Fibroblast of skin of scalp (primary cell): ENCODE measurements at places on chromosomes 5 and 9.
A peak's percentile ranks its signal among the peaks of the same experiment; 100 is the strongest.

GRCh38 chr9:123419091-123419490 lies 63.1 kb downstream of the CRB2 start:
- DNase-seq: no peak

GRCh38 chr5:96117771-96118651 lies 156.4 kb upstream of the ELL2 start:
- DNase-seq: peak; percentile 73

GRCh38 chr5:57947181-57947580 lies 464.6 kb upstream of the ACTBL2 start:
- DNase-seq: no peak

- no peak for DNase-seq
Observed at GRCh38 chr9:73020877-73021276, 68.0 kb upstream of the ALDH1A1 start.

- DNase-seq: peak; percentile 90
Observed at GRCh38 chr5:32044939-32045338, 129.2 kb downstream of the GOLPH3 start.
